ENCODE measurements at places on chromosomes 4 and X. TPM values are rescaled to one million over a fixed set of nuclear protein-coding genes. Genes with fewer than 3 reads are reported as not detected.
A peak's percentile ranks its signal among the peaks of the same experiment; 100 is the strongest.

GRCh38 chr4:78369679-78370078 is 181.9 kb upstream of the ANXA3 start:
- DNase-seq, result peak; percentile 63

- peak; percentile 71 for DNase-seq
Measured at GRCh38 chr4:150119492-150119891, 41.2 kb downstream of the DCLK2 start.

- no peak for DNase-seq
Measured at GRCh38 chrX:40444798-40445496, 135.8 kb upstream of the ATP6AP2 start.

DNA sequence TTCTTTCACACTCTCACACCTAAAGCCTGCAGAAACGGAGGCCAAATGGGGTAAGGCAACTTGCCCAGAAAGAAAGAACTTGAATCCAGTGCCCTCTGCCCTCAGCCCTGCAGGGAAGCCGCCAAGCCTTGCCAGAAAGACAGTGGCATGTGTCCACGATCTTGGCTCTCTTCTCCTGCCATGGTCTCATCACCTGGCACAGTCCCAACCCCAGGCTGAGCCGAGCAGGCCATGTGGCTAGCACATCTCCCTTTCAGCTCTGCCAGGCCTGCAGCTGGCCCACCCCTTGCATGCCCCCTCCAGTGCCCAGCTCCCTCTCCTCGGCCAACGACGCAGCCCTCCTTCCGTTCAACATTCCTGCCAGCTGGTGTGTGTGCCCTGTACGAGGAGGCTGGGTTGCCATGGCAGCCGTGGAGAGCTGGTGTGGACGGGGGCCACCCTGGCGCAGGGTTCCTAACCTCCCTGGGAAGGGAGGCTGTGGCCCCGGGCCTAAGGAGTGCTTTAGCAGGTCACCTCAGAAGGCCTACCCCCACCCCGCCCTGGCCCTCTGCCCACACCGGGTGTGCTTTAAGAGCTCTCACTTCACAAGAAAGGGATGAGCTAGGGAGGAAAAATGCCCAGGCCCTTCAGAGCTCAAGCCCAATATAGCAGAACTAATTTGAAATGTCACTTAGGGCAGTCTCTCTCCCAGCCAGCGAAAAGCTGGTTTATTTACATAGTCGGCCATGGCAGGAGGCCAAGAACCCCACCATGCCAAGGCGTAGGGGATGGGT is 73.0 kb upstream of the PJA1 start:
- DNase-seq, result peak; percentile 40

GRCh38 chrX:47863187-47863586 is 26.5 kb downstream of the ZNF81 start:
- peak; percentile 0 for DNase-seq

DNA sequence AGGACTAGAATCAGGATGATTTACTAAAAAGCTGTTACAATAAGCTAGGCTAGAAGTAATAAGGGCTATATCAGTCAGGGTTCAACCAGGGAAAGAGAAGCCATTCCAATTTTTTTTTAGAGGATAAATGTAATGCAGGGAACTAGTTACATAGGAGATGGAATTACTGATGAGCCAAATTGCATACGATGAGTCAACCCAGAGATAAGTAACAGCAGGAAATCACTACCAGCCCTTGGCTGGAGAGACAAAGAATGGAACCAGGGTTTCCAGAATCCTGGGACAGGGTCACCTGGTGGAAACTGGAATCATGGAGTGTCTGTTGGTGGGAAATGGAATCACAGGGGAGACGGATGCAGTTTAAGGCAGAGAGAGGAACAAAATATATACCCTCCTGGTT is 13.1 kb upstream of the MAGEA4 start:
- peak; percentile 59 for DNase-seq

GRCh38 chrX:30982467-30982866 is 89.4 kb downstream of the FTHL17 start:
- DNase-seq, result no peak

DNA sequence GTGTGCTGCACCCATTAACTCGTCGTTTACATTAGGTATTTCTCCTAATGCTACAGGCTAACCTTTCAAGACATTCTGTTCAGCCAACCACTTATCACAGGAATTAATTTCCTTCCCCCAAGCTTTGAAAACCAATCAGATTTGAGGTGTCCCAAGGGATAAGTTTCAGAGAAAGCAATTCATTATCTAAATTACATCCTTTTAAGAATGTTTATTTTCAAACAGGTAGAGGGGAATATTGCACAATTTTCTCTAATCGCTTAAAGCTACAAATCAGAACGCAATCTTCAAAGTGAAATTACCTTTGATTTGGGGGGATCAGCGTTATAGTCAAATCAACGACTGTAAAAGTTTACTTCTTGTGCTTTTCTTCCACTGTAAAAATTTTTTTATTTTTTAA is 1.6 kb downstream of the CLOCK start:
- peak; percentile 34 for DNase-seq

DNA sequence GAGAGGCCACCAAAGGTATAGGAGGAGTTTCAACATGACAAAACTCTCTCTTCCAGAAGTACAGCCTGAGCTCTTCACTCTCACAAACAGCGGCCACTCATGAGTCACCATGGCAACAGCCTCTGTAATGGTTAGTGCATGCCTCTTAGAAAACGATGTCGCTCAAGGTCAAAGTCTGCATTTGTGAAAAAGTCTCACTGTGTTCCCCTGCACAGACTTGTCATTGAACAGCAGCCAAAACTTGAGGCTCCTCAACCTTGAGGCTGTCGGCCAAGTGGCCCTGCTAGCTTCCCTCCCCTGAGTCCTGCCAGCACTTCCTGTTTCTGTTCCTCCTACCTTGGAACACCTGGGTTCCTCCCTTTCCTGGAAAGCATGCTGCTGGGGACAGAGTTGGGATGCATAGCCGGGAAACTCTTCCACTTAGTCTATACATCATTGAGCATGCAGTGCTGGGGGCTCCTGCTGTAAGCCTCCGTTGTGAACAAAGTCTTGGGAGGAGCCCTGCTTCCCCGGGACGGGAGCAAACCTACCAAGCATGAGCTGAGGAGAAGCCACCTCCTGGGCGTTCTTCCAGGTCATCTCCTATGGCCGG is 66.6 kb downstream of the ING2 start:
- peak; percentile 42 for DNase-seq

SPANXA2 gene
- total RNA-seq, result not detected

Measured in GM23248 (cell line).